ENCODE measurements at places on chromosomes 16 and 17.

GRCh38 chr17:3890878-3891219 is 2.0 kb downstream of the CAMKK1 start:
- DNase-seq: no peak

DNA sequence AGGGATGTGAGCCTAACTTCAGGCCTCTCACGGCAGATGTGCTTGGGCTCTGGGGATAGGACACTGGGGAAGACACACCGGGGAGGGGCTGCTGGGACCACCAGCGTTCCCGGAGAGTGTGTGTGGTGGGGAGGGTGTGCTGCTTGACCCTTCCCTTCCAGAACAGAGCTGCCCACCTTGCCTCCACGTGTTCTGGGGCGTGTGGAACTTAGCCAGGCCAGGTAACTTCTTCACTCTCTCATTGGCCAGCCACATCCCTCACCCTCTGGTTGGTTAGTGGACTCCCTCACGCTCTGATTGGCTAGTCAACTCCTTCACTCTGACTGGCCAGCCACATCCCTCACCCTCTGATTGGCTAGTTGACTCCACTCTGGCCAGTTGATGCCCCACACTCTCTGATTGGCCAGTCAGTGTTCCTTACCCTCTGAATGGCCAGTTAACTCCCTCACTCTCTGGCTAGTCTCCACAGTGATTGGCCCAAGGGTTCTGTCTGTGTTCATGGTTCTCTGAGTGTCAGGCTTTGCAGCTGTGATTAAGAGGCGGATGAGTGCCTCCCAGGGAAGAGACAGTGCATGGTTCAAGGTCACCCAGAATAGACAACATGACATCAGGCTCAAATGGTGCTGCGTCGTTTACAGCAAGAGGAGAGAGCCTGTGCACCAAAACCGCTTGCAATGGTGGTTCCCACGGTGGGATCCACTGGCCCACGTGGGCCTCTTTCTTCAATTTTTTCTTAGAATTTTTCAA is 10.0 kb downstream of the TMEM235 start:
- DNase-seq: no peak

DNA sequence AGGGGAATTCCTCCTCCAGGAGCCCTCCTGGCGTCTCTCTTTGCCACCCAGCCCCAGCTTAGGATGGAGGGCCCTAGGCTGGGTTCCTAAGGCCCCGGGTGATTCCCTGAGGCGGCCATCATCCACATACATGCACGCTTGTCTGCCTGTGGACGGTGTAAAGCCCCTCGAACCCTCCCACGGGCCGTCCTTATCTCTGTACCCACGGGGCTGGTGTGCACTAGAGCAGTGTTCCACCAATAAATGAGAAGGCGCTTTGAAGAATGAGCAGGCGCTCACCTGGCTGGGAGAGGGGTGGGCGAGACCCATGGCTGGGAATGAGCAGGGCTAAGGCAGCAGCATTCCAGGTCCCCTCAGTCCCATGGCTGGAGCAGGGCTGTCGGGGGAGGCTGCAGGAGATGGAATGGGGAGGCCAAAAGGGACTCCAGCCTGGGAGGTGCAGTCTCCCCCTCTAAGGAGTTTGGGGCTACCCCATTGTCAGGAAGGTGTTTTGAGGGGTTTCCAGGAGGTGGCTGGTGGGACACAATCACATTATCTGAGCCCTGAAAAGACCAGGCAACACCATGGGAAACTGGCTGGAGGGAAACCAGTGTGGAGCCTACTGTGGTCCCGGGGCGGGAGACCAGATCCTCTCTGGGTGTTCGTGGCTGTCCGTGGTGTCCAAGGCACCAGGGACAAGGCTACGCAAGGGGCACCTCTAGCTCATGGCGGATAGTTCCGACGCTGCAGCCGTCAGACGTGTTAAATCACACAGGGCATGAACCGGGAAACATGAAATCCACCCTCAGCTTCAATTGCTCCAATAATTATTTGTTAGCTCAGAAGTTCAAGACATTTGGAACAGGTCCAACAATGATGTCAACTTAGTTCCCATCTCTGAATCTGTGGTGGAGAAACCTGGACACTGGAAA is 87.5 kb upstream of the DNAH17 start:
- DNase-seq: no peak

GRCh38 chr17:57352665-57353175 is 96.4 kb downstream of the MSI2 start:
- DNase-seq: no peak

DNA sequence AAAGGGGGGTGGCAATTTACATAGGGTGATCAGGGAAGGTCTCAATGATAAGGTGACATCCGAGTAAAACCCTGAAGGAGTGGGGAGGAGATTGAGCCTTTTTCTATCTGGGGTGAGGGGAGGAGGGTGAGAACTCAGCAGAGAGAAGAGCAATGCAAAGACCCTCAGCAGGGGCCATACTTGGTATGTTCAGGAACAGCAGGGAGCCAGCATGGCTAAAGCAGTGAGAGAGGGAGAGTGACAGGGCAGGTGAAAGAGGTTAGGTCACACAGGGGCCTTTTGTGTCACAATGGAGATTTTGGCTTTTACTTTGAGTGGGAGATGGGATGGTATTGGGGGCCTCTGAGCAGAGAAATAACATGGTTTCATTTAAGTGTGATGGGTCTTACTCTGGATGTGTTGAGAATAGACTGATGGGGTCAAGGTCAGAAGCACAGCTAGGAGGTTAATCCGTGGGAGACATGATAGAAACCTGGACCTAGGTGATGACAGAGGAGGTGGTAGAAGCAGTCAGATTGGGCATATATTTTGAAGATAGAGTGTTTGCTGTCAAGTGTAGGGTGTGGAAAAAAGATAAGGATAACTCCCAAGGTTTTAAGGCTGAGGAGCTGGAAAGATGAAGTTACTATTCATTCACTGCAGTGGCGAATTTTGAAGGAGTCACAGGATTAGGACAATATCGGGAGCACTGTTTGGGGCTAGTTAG is 6.2 kb downstream of the SP2 start:
- DNase-seq: no peak

DNA sequence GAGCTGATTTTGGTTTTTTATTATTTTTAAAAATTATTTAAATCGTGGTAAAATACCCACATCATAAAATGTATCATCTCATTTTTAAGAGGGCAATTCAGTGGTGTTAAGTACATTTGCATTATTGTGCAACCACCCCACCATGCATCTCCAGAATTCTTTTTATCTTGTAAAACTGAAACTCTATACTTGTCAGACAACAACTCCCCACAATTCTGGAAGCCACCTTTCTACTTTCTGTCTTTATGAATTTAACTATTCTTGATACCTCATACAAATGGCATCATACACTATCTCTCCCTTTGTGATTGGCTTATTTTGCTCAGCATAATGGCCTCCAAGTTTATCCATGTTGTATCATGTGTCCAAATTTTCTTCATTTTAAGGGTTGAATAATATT is 97.9 kb downstream of the HS3ST3B1 start:
- DNase-seq: no peak

GRCh38 chr17:8044819-8045810 is 6.3 kb downstream of the ALOX15B start:
- no peak for DNase-seq

DNA sequence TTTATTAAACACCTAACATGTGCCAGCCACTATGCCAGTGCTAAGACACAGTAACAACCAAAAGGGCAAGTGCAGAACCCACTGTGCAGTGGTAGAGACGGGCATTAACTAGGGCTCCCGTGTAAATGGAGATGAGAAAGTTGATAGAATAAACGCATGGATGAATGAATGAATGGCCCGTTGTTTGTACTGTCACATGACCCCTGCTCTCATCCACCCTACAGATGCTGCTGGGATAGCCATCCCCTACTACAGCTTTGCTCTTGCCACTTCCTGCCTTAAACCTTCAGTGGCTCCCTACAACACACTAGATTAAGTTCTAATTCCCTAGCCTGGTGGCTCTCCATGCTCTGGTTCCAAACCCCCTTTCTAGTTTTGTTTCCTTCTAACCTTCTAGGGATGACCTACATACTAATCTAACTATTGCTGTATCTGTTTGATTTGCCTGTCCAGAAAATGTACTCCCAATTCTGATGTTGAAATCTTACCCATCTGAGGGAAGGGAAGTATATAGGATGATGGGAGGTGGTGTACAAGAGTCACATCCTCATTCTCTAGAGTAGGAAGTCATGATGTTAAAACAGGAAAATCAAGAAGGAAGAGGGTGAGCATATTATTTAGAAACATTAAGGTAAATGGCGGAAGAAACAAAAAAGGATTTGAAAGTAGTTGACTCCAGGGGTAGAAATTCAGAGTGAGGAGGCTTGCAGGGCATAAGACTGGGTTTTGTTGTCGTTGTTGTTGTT is 11.4 kb upstream of the TNRC6C start:
- no peak for DNase-seq

DNA sequence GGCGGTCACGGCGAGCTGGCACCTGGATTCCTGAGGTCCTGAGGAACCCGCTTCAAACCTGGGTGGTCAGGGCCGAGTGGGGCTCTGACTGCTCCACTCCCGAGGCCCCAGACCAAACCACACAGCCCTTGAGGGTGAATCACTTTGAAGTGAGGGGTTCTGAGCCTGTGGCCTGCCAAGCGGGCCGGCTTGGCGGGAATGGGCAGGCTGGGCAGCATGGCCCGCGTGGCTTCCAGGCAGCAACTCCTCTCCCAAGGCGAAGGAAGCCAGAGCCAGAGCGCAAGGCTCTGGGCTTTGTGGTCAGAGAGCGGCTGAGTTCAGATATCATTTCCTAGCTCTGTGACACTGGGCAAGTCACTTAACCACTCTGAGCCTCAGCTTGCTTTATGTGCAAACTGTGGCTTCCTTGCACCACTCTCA is 42.7 kb downstream of the CMIP start:
- no peak for DNase-seq

GRCh38 chr16:5639531-5639930 is 541.9 kb upstream of the EEF2KMT start:
- no peak for DNase-seq

- no peak for DNase-seq
Measured at GRCh38 chr17:82330322-82331239, 3.0 kb downstream of the SECTM1 start.

- DNase-seq: no peak
Measured at GRCh38 chr16:73615071-73615940, 567.4 kb upstream of the ZFHX3 start.

DNA sequence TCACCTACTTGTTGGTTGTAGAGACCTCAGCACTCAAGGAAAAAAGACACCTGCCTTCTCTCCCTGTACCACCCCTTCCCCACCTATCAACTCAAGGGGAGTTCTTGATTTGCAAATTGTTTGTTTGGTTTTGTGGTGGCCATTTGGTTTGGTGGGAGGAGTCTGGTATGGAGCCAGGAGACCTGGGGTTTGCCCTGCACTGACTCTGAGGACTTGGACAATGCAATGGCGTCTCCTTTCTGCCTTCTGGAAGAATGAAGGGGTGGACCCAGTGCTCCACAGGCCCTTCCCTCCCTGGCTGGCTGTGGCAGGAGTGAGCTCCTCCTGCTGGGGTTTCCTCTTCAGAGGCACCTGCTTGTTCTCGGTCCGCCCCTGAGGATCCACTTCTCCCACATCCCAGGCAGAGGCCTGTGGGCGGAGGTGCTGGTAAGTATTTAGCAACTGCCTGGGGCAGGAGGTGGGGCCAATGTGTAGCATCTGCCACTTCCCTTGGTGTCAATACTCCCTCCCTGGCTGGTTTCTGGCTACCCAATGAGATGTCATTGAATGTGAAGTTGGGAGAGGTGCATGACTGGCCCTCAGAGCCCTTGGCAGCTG is 164.5 kb downstream of the NTN1 start:
- no peak for DNase-seq

- no peak for DNase-seq
Measured at GRCh38 chr16:27224271-27224737, 21.0 kb downstream of the KDM8 start.

- no peak for DNase-seq
Measured at GRCh38 chr17:28961391-28961790, 10.1 kb upstream of the PHF12 start.

DNA sequence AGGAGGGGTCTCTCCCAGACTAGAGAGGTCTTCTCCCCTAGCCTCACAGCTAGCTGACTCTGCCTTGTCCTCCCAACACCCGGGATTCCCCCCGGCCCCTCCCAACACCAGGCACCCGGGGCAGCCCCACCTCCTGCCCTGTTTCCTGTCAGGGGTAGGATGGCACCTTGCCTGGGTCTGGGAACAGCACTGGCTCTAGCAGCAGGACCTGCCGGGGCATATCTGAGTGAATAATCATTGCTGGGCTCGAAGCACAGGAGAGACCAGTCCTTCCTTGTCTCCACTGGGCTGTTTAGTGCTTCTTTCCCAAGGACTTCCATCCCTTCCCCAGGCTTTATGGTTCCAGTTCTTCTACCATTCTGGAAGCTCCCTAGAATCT is 25.7 kb downstream of the MINK1 start:
- DNase-seq: no peak

DNA sequence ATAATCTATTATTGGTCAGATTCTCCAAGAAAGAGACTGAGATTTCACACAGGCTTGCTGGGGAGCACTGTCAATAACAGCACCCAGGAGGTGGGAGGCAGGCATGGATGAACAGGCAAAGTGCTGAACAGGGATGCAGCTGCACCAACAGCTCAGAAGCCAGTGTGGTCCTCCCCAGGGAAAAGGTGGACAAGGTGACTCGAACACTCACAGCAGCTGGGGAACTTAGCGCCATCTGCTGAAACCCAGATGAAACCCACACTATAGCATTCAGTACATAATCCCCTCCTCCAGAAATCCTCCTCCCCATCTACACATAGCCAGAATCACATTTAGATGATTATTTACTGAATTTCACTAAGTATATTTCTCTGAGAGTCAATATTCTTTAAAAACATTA is 255.2 kb upstream of the WSB1 start:
- DNase-seq: no peak

DNA sequence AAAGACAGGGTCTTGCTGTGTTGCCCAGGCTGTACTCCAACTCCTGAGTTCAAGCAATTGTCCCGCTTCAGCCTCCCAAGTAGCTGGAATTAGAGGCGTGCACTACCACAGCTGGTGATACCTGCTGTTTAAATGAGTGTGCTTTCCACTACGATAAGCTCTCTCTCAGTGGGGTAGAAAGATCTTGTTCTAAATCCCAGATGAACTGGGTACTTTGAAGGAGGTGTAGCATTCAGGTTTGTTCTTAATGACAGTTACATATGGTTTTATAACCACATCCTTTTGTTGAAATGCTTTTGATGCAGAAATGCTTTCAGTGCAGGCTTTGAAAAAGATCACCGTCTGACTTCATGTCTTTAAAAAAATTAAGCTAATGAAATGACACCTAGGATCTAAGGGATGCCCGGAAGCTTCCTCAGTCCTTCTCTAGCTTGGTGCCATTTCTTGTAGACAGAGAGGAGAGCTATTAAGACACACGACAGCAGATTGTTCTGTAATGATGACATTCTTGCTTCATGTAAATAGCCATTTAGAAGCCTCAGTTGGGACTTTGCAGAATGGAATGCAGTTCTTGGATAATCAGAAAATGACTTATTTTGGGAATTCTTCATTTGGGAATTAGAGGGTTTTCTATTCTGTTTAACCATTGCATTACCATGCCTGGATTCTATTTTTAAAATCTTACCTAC is 19.5 kb downstream of the PMM2 start:
- DNase-seq: no peak

- DNase-seq: no peak
Measured at GRCh38 chr17:79988185-79988971, 47.3 kb downstream of the TBC1D16 start.

Data from activated T-helper 1 cell treated with Interleukin-2 at 50 U/mL for 16 hours (primary cell).